Urothelium cell line (cell line): ENCODE measurements at places on chromosomes 13 and 19.

DNA sequence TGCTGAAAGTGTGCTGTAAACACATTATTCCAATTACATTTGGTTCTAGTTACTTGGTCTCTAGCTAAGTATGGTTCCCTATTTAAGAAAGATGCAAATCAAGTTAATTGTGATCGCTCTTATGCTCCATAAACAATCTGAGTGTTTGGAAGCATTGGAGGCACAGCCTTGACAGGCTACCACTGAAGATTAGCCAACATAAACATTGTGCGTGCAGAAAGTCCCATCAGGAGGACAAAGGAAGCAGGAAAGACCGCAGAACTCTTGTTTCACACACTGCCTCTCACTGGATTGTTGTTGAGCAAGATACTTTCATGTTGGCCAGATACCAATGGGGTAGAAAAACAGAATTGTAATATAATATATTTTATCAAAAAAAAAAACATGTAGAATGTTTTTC lies 814.4 kb downstream of the EFNB2 start:
- no peak for DNase-seq

GRCh38 chr19:18399008-18399407 lies 1.6 kb upstream of the LRRC25 start:
- DNase-seq = no peak

- no peak for DNase-seq
Measured at GRCh38 chr19:51980116-51980736, 6.4 kb downstream of the ZNF350 start.

DNA sequence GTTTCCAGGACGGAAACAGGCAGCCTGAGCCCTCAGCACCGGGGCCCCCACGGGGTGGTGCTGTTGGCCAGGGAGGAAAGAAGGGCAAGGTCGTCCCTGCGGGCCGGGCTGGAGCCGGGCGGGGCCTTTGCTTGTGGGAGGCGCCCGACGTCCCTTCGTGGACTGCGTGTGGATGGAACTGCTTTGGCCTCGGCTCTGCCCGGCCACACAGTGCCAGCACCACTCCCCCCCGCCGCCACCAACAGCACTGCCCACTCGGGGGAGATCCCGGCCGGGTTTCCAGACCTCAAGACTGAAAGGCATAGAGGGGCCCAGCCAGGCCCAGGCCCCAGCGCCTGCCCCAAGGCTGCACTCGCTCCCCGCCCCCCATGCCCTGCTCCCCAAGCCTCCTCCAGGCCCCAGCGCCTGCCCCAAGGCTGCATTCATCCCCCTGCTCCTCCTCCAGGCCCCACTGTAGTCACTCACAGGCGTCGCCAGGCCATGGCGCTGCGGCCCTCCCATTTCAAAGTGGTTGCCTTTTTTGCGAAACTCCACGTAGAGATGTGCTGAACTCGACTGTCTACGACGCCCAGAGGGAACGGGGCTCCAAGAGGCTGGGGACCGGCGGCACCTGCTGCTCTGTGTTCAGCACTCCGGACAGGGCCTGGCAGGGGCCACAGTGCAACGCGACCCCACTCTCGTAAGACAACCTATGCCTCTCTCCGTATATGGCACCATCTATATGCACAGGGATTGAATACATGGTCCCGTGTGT lies 22.5 kb downstream of the C13orf46 start:
- DNase-seq = peak; percentile 71

GRCh38 chr13:106490569-106491321 lies 44.7 kb downstream of the EFNB2 start:
- no peak for DNase-seq

DNA sequence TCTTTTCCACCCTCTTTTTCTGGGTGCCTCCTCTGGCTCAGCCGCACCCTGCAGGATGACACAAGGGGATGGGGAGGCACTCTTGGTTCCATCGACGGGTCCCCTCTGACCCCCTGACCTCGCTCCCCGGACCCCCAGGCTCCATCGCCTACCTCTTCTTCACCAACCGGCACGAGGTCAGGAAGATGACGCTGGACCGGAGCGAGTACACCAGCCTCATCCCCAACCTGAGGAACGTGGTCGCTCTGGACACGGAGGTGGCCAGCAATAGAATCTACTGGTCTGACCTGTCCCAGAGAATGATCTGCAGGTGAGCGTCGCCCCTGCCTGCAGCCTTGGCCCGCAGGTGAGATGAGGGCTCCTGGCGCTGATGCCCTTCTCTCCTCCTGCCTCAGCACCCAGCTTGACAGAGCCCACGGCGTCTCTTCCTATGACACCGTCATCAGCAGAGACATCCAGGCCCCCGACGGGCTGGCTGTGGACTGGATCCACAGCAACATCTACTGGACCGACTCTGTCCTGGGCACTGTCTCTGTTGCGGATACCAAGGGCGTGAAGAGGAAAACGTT lies 24.0 kb downstream of the LDLR start:
- no peak for DNase-seq

- no peak for DNase-seq
Measured at GRCh38 chr19:43739439-43740235, 15.1 kb downstream of the SMG9 start.
